ENCODE measurements at places on chromosomes 7 and 10.
A peak's percentile ranks its signal among the peaks of the same experiment; 100 is the strongest.

- peaks cover 4% of the 10 kb centered on the region for H3K4me1 ChIP-seq
- H3K4me3 ChIP-seq = no peak overlapping the region
- H3K36me3 ChIP-seq = peaks cover 2% of the 10 kb centered on the region
- DNase-seq = no peak
- H3K27ac ChIP-seq = no peak overlapping the region
Measured at GRCh38 chr7:155274633-155275355, 22.9 kb upstream of the INSIG1 start.

DNA sequence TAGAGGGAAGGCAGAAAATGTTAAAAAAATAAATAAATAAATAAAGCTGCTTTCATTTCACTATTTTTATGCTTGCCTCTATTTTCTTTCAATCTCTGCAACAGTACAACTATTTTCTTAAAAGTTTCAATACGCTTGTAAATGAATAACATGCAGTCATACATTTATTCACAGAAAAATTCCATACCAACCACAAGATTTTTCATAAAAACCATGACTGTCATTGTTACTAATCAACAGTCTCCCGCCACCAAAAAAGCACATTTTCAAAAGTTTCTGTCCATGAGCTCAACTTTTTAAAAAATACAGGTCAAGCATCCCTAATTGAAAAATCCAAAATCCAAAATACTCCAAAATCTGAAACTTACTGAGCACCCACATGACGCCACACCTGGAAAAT lies 5.3 kb downstream of the PARD3 start:
- DNase-seq = no peak
- H3K27ac ChIP-seq = no peak overlapping the region
- H3K4me3 ChIP-seq = peak overlapping the region; percentile 36
- H3K27me3 ChIP-seq = peaks cover 58% of the 10 kb centered on the region

GRCh38 chr7:80182630-80183276 lies 48.1 kb downstream of the GNAI1 start:
- no peaks in the 10 kb centered on the region for H3K36me3 ChIP-seq
- no peaks in the 10 kb centered on the region for H3K27me3 ChIP-seq

GRCh38 chr7:34165927-34166550 lies 260.7 kb downstream of the BMPER start:
- H3K27me3 ChIP-seq = no peaks in the 10 kb centered on the region
- H3K4me3 ChIP-seq = no peak overlapping the region
- no peak overlapping the region for H3K27ac ChIP-seq
- no peaks in the 10 kb centered on the region for H3K4me1 ChIP-seq
- no peak for DNase-seq
- no peaks in the 10 kb centered on the region for H3K36me3 ChIP-seq

GRCh38 chr10:125016611-125017202 lies 74.8 kb downstream of the ZRANB1 start:
- H3K4me3 ChIP-seq = no peak overlapping the region
- peaks cover 2% of the 10 kb centered on the region for H3K36me3 ChIP-seq
- H3K4me1 ChIP-seq = no peaks in the 10 kb centered on the region
- no peak for DNase-seq
- no peak overlapping the region for H3K27ac ChIP-seq
- H3K27me3 ChIP-seq = peaks cover 43% of the 10 kb centered on the region

GRCh38 chr7:148487912-148488311 lies 102.7 kb upstream of the C7orf33 start:
- no peak overlapping the region for H3K27ac ChIP-seq
- DNase-seq = no peak
- H3K36me3 ChIP-seq = peaks cover 3% of the 10 kb centered on the region
- no peaks in the 10 kb centered on the region for H3K4me1 ChIP-seq
- H3K27me3 ChIP-seq = peaks cover 39% of the 10 kb centered on the region
- H3K4me3 ChIP-seq = no peak overlapping the region

GRCh38 chr10:123269017-123269552 lies 114.9 kb downstream of the BUB3 start:
- peaks cover 9% of the 10 kb centered on the region for H3K36me3 ChIP-seq
- peak overlapping the region; percentile 51 for H3K27ac ChIP-seq
- DNase-seq = no peak

GRCh38 chr7:157904211-157904865 lies 567.5 kb downstream of the DNAJB6 start:
- no peak overlapping the region for H3K27ac ChIP-seq
- peaks cover 5% of the 10 kb centered on the region for H3K27me3 ChIP-seq
- H3K4me1 ChIP-seq = no peaks in the 10 kb centered on the region
- H3K36me3 ChIP-seq = no peaks in the 10 kb centered on the region
- no peak for DNase-seq

DNA sequence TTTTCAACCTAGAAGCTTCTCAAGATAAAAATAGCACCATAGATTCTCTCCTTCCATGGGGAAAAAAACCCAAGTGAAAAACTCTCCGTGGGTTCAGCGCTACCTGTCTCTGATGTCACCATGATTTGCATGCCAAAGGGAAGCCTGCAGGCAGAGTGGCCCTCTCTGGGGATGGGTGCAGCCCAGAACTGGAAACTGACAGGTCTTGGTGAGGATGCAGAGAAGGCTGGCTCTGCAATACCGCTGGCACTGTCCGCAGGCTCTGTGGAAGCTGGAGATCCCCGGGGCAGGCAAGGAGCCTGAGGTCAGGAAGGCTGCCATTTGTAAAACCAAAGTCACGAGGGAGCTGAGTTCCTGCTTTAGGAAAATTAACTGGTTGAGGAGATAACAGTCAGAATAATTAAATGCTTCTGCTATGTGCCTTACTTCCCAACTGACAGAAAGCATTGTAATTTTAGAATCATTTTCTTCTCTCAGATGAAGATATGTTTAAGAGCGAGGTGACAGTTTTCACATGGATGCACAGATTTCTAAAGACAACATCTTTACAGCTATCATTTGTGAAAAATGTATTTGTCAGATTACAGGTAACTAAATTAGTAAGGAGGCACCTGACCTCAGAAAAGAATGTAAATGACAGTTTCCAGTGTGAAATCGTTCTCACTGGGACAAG lies 731.5 kb upstream of the FZD8 start:
- H3K4me1 ChIP-seq = no peaks in the 10 kb centered on the region
- DNase-seq = no peak
- no peak overlapping the region for H3K27ac ChIP-seq
- no peaks in the 10 kb centered on the region for H3K36me3 ChIP-seq

DNA sequence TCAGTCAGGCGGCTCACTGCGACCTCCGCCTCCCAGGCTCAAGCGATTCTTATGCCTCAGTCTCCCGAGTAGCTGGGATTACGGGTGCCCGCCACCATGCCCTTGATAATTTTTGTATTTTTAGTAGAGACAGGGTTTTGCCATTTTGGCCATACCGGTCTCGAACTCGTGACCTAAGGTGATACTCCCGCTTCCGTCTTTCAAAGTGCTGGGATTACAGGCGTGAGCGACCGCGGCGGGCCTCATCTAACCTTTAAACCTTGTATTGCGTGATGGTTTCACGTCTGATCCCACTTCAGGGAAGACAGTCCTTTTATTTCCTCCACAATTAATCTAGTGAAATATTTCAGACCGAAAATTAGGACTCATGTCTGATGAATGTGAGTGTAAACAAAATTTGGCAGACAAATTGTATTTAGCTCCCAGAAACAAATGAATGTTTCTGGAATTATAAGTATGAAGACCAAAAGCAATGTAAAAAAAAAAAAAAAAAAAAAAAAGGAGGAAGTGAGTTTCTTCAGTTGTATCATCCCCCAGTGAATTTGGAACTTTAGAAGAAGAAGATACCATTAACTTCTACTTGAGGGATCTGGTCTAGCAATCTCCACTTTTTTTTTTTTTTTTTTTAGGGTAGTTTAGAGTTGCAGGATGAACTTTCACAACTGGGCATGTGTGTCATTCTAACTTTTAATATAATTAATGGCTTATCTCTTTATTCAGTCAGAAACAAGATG lies 1.6 kb downstream of the NUP42 start:
- no peaks in the 10 kb centered on the region for H3K36me3 ChIP-seq
- peak overlapping the region; percentile 96 for H3K4me3 ChIP-seq
- H3K27me3 ChIP-seq = no peaks in the 10 kb centered on the region
- peak overlapping the region; percentile 99 for H3K27ac ChIP-seq

- H3K27ac ChIP-seq = no peak overlapping the region
- no peak overlapping the region for H3K4me3 ChIP-seq
- DNase-seq = no peak
- H3K27me3 ChIP-seq = peaks cover 6% of the 10 kb centered on the region
Measured at GRCh38 chr7:12004581-12004980, 172.6 kb upstream of the THSD7A start.

- peak overlapping the region; percentile 96 for H3K4me3 ChIP-seq
- peaks cover 7% of the 10 kb centered on the region for H3K36me3 ChIP-seq
- H3K27me3 ChIP-seq = no peaks in the 10 kb centered on the region
Measured at GRCh38 chr7:2522780-2523433, 3.3 kb downstream of the LFNG start.

DNA sequence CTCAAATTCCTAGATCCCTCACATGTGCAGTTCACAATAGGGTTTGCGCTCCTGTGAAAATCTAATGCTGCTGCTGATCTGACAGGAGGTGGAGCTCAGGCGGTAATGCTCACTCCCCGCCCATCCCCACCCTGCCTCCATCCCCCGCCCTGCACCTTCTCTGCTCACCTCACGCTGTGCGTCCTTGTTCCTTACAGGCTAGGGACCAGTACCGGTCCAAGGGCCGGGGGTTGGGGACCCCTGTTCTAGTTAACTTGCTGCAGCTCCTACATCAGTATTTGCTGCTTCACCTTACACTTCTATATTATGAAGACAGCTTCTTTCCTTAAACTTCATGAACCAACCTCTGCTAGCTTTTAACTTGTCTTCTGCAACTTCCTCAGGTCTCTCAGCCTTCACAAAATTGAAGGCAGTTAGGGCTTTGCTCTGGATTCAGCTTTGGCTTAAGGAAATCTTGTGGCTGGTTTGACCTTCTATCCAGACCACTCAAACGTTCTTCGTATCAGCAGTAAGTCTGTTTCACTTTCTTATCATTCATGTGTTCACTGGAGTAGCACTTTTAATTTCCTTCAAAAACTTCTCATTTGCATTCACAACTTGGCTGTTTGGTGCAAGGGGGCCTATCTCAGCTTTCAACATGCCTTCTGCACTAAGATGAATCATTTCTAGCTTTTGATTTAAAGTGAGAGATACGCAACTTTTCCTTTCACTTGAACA lies 1.7 kb upstream of the TNKS2 start:
- DNase-seq = peak; percentile 38
- peaks cover 2% of the 10 kb centered on the region for H3K36me3 ChIP-seq
- no peaks in the 10 kb centered on the region for H3K27me3 ChIP-seq
- peak overlapping the region; percentile 96 for H3K27ac ChIP-seq

- no peak overlapping the region for H3K27ac ChIP-seq
- no peak for DNase-seq
- no peaks in the 10 kb centered on the region for H3K36me3 ChIP-seq
Measured at GRCh38 chr10:16297642-16298041, 139.2 kb upstream of the PTER start.

DNA sequence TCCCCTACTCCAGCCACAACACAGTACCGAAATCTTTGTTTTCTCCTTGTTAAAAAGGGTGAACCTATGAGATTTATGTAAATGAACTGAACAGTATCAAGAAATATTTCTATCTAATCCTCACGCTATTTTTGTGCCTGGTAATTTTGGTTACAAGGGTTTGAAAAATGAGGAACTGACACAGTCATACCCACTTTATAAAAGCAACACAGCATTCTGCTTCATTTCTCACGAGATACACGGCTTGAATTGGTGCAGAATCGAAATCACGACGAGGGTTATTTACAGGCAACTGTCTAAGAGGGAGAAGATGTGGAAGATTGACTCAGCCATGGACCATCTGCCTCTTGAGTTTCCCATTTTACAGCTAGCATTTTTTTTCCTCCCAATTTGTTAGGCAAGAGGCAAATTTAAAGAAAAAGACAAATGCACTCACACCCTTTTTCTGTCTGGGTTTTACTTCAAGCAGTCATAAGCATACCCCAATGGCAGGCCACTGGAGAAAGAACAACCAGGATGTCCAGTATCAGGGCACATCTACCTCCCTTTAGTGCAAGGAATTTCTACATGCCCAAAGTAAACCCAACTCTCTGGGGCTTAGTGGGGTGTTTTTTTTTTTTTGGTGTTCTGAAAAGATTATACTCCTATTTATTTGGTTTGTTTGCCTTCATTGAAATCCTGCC lies 108.1 kb downstream of the ITGB8 start:
- H3K4me1 ChIP-seq = no peaks in the 10 kb centered on the region
- H3K4me3 ChIP-seq = no peak overlapping the region
- H3K36me3 ChIP-seq = no peaks in the 10 kb centered on the region
- H3K27me3 ChIP-seq = no peaks in the 10 kb centered on the region
- no peak overlapping the region for H3K27ac ChIP-seq
